ENCODE measurements at places on chromosomes 6 and 20. TPM values are rescaled to one million over a fixed set of nuclear protein-coding genes. Genes with fewer than 3 reads are reported as not detected.
A peak's percentile ranks its signal among the peaks of the same experiment; 100 is the strongest.

- H3K36me3 ChIP-seq = no peaks in the 10 kb centered on the region
- H3K27me3 ChIP-seq = no peaks in the 10 kb centered on the region
- no peak overlapping the region for H3K4me3 ChIP-seq
These were observed 6.5 kb downstream of the MBOAT1 start for GRCh38 chr6:20205722-20206161.

GRCh38 chr6:148217921-148218320, 124.7 kb upstream of the SASH1 start:
- H3K27ac ChIP-seq = no peak overlapping the region
- no peak for DNase-seq
- H3K4me1 ChIP-seq = no peaks in the 10 kb centered on the region
- H3K36me3 ChIP-seq = no peaks in the 10 kb centered on the region

TPBG gene
- 20.1 TPM for total RNA-seq

- no peaks in the 10 kb centered on the region for H3K27me3 ChIP-seq
- no peak overlapping the region for H3K4me3 ChIP-seq
- DNase-seq = no peak
- H3K4me1 ChIP-seq = no peaks in the 10 kb centered on the region
- H3K36me3 ChIP-seq = no peaks in the 10 kb centered on the region
- no peak overlapping the region for H3K27ac ChIP-seq
These were observed 137.0 kb downstream of the MTHFD1L start for GRCh38 chr6:151002491-151002935.

GRCh38 chr6:10175362-10175761, 239.5 kb downstream of the TFAP2A start:
- H3K4me3 ChIP-seq = no peak overlapping the region
- H3K36me3 ChIP-seq = no peaks in the 10 kb centered on the region
- H3K27me3 ChIP-seq = no peaks in the 10 kb centered on the region
- H3K27ac ChIP-seq = no peak overlapping the region
- no peak for DNase-seq

GRCh38 chr20:19758501-19759331, 658 bp downstream of the RIN2 start:
- H3K27me3 ChIP-seq = no peaks in the 10 kb centered on the region
- DNase-seq = peak; percentile 89
- H3K27ac ChIP-seq = peak overlapping the region; percentile 88
- H3K4me1 ChIP-seq = no peaks in the 10 kb centered on the region
- H3K36me3 ChIP-seq = no peaks in the 10 kb centered on the region

WFDC10B gene
- total RNA-seq = not detected

CLVS2 gene
- total RNA-seq = not detected

- H3K4me1 ChIP-seq = peaks cover 4% of the 10 kb centered on the region
- no peak for DNase-seq
- H3K4me3 ChIP-seq = no peak overlapping the region
These were observed 112.1 kb downstream of the TCP11 start for GRCh38 chr6:35028781-35029769.

DNA sequence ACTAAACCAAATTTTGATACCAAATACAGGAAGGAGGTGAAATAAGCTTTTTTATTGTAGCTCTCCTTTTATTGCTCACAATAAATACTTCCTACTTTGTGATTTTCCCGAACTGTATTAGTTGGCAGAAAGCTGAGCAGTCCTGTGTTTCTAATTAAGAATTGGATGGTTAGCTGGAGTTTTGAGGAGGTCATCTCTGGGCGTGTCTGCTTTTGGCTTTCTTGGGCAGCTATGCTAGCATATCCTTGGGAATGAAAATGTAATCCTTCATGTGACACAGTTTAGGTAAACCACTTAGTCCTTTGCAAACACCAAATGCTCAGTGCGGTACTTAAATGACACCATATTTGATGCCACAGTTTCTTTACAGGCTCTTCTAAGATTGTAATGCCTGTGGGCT, 67.5 kb downstream of the MTHFD1L start:
- H3K4me3 ChIP-seq = no peak overlapping the region
- no peaks in the 10 kb centered on the region for H3K4me1 ChIP-seq
- DNase-seq = no peak
- no peaks in the 10 kb centered on the region for H3K27me3 ChIP-seq
- H3K27ac ChIP-seq = no peak overlapping the region

SPTLC3 gene
- 12.1 TPM for total RNA-seq

DNA sequence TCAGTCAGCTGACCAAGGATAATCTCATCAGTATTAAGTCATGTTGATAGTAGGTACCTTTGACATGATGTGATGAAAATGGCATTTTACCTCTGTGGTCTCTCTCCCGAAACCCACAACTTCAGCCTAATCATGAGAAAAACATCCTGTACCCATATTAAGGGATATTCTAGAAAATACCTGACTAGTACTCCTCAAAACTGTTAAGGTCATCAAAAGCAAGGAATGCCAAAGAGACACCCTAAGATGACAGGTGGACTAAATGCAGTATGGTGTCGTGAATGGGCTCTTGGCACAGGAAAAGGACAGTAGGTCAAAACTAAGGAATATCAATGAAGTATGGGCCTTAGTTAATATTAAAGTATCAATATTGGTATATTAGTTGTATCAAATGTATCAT, 221.4 kb downstream of the PLCB1 start:
- H3K4me1 ChIP-seq = no peaks in the 10 kb centered on the region
- H3K27me3 ChIP-seq = no peaks in the 10 kb centered on the region
- no peak overlapping the region for H3K27ac ChIP-seq
- H3K36me3 ChIP-seq = no peaks in the 10 kb centered on the region
- no peak overlapping the region for H3K4me3 ChIP-seq

WFDC5 gene
- not detected for total RNA-seq

- no peaks in the 10 kb centered on the region for H3K27me3 ChIP-seq
- no peaks in the 10 kb centered on the region for H3K36me3 ChIP-seq
- H3K4me3 ChIP-seq = no peak overlapping the region
These were observed 12.2 kb downstream of the HEBP2 start for GRCh38 chr6:138416206-138416605.

GRM1 gene
- total RNA-seq = not detected

Measured in aorta (tissue), 5 donors.